Osteoblast (primary cell): ENCODE measurements at places on chromosomes 2 and 18.

DNA sequence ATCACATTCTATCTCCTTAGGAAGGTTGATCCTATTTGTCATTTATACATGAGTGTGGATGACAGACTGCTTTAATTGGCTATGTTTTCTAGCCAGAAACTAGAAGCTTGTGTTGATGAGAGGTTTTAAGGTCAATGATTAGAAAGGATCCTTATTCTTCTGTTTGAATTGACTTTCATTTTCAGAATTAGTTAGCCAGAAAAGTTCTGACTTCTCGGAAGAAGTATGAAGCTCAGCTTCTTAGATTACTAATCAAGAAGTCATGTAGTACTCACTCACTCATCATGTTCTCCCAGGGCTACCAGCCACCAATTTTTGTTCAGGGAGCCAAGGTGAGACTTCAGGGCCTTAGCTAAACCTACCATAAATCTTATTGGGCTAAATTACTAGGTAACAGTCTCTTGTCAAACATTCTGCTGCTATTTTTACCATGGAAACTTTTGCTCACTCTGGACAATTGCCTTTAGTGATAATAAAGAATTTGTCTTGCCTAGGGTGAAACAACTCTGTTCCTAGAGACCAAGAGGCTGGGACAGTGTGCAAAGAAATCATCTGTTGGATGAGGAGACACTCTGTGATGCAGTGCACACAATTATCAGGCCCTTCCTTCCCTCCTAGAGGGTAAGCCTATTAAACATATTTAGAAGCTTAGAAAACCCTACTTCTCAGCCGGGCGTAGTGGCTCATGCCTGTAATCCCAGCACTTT is 111.6 kb upstream of the DNMT3A start:
- no peaks in the 10 kb centered on the region for H3K27me3 ChIP-seq
- H3K36me3 ChIP-seq = no peaks in the 10 kb centered on the region
- no peaks in the 10 kb centered on the region for H3K4me1 ChIP-seq
- H3K4me3 ChIP-seq = no peak overlapping the region

DNA sequence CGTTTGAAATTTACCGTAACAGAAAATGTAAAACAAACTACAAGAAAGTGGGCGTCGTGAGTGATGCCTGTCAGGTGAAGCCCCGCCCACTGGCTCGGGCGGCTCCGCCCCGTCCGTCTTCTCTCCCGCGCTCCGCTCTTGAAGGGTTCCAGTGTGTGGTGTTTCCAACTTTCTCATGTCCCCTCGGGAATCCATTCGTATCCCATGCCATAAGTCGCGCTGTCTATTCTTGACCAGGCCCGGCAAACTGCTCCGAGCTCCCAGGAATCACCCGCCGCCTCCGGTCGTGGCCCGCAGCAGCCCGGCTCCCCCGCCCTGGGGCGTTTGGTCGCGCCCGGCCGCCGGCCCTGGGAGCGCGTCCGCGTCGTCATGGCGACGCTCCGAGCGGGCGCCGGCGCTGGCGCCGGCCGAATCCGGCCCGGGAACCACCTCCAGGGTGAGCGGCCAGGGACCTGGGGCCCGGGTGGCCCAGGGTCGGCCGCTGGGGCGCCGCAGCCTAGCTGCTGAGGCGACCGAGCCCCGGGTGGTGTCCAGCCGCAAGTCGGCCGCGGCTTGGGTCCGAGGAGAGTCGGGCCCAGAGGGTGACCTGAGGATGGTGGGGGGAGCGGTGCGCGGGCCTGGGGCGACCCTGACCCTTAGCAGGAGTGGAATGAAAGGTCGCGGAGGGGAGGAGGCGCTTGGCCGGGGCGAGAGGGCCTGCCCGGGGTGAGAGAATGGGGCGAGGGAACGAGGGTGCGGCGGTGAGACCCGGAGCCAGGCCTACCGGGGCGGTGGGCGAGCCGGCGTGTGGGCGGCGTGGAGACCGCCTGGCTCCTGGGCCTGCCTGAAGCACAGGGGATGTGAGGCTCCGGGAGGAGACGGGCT is at the start of gene CFAP221:
CFAP221 (plus strand) TSS at position 375 of the 864 bp plus-strand sequence. CDS start 1,683 bp downstream, outside the sequence.
- H3K27ac ChIP-seq = no peak within 1 kb of the TSS
- peaks cover 13% of the 10 kb centered on the region for H3K4me1 ChIP-seq
- peak; percentile 95 for DNase-seq
- peaks cover 36% of the 10 kb centered on the region for H3K27me3 ChIP-seq

DNA sequence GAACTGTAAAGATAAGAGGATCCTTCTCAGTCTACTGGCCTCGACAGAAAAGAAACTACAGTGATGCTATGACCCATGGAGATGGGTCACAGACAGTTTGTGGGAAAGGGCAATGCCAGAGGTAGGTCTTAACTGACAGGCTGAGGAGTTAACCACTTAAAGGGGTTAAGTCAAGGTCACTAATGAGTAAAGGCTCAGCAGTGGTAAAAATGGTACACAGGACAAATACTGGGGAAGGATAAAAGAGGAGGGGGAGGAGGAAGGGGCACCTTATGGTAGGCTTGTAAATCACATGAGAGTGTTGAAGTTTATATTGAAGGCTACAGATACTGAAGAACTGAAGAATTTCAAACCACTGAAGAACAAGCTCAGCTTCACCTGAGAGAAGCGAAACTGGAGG is 9.9 kb downstream of the IER3IP1 start:
- no peaks in the 10 kb centered on the region for H3K36me3 ChIP-seq
- no peak overlapping the region for H3K27ac ChIP-seq
- peaks cover 10% of the 10 kb centered on the region for H3K4me1 ChIP-seq
- DNase-seq = no peak
- no peak overlapping the region for H3K4me3 ChIP-seq
- no peaks in the 10 kb centered on the region for H3K27me3 ChIP-seq

GRCh38 chr2:119827866-119828507 is 68.3 kb downstream of the PTPN4 start:
- DNase-seq = peak; percentile 82
- no peak overlapping the region for H3K4me3 ChIP-seq
- no peaks in the 10 kb centered on the region for H3K27me3 ChIP-seq
- no peaks in the 10 kb centered on the region for H3K36me3 ChIP-seq

DNA sequence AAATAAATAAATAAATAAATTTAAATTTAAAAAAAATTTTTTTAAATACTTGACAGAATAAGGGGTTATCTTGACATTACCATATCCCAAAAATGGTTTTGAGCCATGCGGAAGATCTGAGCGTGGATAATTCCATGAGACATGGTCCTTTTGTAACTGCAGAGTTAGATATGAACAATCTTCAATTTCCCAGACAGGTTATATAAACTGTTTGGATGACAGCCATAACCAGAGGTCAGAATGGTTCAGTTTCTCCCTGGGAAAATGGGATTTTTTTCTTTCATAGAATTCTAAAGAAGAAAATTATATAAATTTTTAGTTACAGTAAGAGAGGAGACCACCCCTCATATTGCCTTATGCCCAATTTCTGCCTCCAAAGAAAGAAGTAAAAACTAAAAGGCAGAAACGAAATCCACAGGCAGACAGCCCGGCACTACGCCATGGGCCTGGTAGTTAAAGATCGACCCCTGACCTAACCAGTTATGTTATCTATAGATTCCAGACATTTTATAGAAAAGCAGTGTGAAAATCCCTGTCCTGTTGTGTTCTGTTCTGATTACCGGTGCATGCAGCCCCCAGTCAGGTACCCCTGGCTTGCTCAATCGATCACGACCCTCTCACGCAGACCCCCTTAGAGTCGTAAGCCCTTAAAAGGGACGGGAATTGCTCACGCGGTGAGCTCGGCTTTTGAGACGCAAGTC is 3.0 kb downstream of the GALM start:
- H3K4me1 ChIP-seq = peaks cover 25% of the 10 kb centered on the region
- H3K36me3 ChIP-seq = no peaks in the 10 kb centered on the region
- H3K27me3 ChIP-seq = no peaks in the 10 kb centered on the region
- no peak overlapping the region for H3K27ac ChIP-seq
- no peak overlapping the region for H3K4me3 ChIP-seq

DNA sequence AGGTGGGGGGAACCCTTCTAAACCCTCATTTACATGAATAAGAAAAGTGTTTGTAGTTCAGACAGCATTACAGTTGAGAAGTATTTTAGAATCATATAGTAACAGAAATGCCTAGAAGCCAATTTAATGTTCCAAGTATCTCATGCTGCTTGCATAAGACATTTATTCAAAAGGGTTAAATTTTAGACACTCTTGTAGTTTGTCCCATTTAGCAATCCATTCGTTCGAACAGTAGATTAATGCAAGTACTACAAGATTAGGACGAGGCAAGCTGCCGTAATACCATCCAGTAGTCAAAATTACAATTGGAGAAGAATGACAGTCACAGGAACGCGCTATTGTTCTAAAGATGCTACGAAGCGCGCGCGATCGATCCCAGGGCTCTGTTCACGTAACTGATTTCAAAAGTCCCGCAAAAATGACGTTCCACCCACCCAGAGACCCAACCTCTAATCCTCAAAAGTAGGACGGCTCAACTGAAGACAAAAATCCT is 1.2 kb downstream of the TMEM237 start:
- peak overlapping the region; percentile 93 for H3K27ac ChIP-seq
- H3K4me1 ChIP-seq = peaks cover 18% of the 10 kb centered on the region
- peaks cover 18% of the 10 kb centered on the region for H3K36me3 ChIP-seq
- no peak for DNase-seq

DNA sequence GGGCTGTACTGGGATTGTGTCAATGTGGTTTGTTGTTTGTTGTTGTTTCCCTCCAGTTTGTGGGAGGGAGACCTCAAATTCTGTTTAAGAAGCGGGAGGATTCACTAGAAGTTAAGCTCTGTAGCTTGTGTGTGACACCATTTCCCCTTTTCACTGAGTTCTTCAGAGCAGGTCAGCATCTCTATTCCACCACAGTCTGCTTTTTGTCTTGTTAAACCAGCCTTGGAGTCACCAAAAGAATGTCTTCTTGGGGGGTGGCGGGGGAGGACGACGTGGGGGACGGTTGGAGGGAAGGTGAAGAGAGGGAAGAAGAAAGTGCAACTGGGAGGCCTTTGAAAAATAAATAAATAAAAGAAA is 2.3 kb upstream of the BCL11A start:
- no peak for DNase-seq
- H3K4me1 ChIP-seq = peaks cover 5% of the 10 kb centered on the region
- no peaks in the 10 kb centered on the region for H3K36me3 ChIP-seq
- H3K4me3 ChIP-seq = peak overlapping the region; percentile 73

GRCh38 chr2:101518578-101519492 is 43.9 kb upstream of the RFX8 start:
- H3K4me3 ChIP-seq = peak overlapping the region; percentile 31
- DNase-seq = no peak

DNA sequence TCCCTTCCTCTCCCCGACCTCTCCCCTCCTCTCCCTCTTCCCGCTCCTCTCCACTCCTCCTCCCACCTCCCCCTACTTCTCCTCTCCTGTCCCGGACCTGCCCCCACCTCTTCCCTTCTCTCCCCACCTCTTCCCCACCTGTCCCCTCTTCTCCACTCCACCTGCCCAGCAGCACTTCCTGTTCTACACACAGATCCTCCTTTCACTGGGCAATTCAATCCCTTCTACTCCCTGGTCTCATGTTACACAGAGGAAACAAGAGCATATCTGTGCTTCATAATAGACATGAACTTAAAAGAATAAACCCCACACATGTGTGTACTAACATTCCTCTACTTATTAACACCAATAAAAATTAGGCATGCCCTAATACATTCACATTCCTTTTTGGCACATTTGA is 34.8 kb downstream of the TIMM21 start:
- no peak for DNase-seq
- no peak overlapping the region for H3K4me3 ChIP-seq
- no peak overlapping the region for H3K27ac ChIP-seq
- no peaks in the 10 kb centered on the region for H3K36me3 ChIP-seq

- no peak for DNase-seq
- H3K4me1 ChIP-seq = no peaks in the 10 kb centered on the region
- no peaks in the 10 kb centered on the region for H3K36me3 ChIP-seq
- peaks cover 2% of the 10 kb centered on the region for H3K27me3 ChIP-seq
Observed at GRCh38 chr18:6561420-6561861, 146.7 kb upstream of the L3MBTL4 start.

GRCh38 chr2:185785156-185785555 is 46.6 kb downstream of the FSIP2 start:
- no peaks in the 10 kb centered on the region for H3K36me3 ChIP-seq
- no peaks in the 10 kb centered on the region for H3K27me3 ChIP-seq
- no peak overlapping the region for H3K27ac ChIP-seq
- DNase-seq = no peak

DNA sequence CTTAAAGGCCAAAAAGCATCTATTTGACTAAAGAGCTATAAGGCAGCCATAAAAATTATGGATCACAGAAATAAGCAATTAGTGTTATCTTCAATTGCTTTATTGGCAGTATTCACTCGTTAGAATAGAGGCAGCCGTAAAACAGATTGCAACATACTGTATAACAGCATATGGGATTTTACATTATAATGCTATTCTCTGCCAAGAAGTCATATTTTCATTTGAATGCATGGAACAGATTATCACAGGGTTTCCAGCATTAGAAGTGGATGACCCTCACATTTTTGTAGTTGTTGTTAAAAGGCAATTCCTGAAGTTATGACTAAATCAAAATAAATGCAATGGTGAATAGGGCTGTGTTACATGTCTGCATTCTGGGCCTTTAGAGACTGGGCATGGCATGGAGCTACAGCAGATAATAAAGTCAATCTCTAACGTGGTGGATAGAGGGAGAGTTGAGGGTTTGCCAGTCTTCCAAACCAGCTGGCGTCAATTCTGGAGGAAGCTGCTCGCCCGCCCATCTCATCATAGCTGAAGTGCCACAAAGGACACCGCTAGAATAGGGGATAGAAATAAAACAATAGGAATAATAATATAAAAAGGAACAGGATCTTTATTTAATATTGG is 155.4 kb upstream of the VRK2 start:
- H3K4me1 ChIP-seq = peaks cover 15% of the 10 kb centered on the region
- H3K27ac ChIP-seq = peak overlapping the region; percentile 39
- no peak for DNase-seq
- no peaks in the 10 kb centered on the region for H3K27me3 ChIP-seq
- H3K4me3 ChIP-seq = no peak overlapping the region

GRCh38 chr2:233225230-233226068 is 26.0 kb upstream of the ATG16L1 start:
- DNase-seq = no peak
- H3K4me3 ChIP-seq = no peak overlapping the region
- H3K27me3 ChIP-seq = peaks cover 16% of the 10 kb centered on the region
- no peak overlapping the region for H3K27ac ChIP-seq

GRCh38 chr2:144914113-144914512 is 394.2 kb upstream of the ZEB2 start:
- no peaks in the 10 kb centered on the region for H3K27me3 ChIP-seq
- no peaks in the 10 kb centered on the region for H3K36me3 ChIP-seq
- DNase-seq = peak; percentile 41
- no peak overlapping the region for H3K4me3 ChIP-seq
- H3K4me1 ChIP-seq = no peaks in the 10 kb centered on the region

DNA sequence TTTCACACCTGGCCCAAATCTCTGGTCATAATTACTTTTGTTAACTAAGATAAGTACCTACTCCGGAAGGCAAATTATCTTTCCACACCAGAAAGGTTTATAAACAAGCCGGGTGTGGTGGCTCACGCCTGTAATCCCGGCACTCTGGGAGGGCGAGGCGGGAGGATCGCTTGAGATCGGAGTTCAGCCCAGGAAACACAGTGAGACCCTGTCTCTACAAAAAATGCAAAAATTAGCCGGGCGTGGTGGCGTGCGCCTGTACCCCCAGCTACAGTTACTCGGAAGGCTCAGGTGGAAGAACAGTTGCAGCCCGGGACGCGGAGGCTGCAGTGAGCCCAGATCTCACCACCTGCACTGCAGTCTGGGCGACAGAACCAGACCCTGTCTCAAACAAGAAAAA is 2.1 kb downstream of the PUM2 start:
- no peak overlapping the region for H3K27ac ChIP-seq
- peak overlapping the region; percentile 80 for H3K4me3 ChIP-seq
- no peaks in the 10 kb centered on the region for H3K36me3 ChIP-seq

GRCh38 chr2:105782123-105782522 is 37.4 kb downstream of the NCK2 start:
- DNase-seq = no peak
- no peaks in the 10 kb centered on the region for H3K4me1 ChIP-seq
